Stimulated activated naive CD4-positive, alpha-beta T cell treated with Interleukin-2 at 50 U/mL for 16 hours (primary cell): ENCODE measurements at places on chromosomes 1 and 21.

DNA sequence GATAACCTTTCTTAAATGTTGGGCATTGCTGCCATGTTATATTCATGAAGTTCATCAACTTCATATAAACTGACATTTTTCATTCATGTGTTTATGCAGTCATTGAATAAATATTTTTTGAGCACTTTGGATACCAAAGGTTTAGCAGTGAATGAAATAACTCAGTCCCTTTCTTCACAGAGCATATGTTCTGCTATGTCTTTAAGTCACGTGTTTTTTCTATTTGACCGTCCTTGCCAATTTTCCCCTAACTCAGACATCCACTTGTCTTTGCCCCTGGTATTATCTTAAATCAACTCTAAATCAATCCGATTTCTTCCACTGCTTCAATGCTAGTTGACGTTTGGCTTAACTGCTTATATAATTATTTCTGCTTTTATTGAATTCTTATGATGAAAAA lies 16.6 kb downstream of the ADARB1 start:
- DNase-seq, result no peak

GRCh38 chr1:230207598-230207997 lies 140.6 kb downstream of the GALNT2 start:
- no peak for DNase-seq

GRCh38 chr21:14615359-14615974 lies 69.4 kb upstream of the SAMSN1 start:
- no peak for DNase-seq

DNA sequence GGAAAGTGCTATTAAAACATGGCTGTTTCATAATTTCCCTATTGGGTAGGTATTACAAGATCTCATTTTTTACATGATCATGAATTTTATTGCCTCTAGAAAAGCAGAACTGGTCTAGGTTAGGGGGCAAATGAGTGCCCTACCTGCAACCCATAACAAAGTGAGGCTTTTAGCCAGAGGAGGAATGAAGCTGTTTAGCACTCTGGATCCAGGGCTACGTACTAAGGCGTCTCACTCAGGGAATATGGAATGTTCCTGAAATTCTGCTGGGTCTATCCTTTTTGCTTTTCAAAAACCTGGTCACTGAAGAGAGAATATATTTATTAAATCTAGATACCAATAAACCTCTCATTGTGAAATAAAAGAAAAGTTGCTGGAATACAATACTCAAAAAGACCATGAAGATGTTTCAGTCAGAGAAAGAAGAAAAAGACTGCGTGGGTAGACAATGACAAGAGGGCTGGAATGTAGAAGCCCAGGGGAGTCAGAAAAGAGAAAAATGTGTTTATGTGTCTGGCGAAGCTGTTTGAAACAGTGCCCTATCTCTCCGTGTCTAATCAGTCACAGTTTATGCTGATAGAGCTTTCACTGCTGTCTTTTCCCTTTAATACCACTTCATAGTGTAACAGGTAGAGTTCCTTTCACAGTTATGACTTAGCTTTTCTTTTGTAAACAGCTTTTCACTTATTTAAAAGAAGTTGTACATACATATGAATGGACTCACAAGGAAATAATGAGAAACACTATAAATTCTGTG lies 25.0 kb upstream of the SYDE2 start:
- DNase-seq, result no peak

GRCh38 chr1:226063977-226064815 lies 1.7 kb downstream of the H3-3A start:
- no peak for DNase-seq

GRCh38 chr1:20847611-20848080 lies 60.5 kb upstream of the HP1BP3 start:
- DNase-seq, result no peak

GRCh38 chr1:32801096-32801715 lies 16.0 kb downstream of the YARS1 start:
- DNase-seq, result no peak

- no peak for DNase-seq
Observed at GRCh38 chr1:96296991-96297390, 424.6 kb upstream of the PTBP2 start.

DNA sequence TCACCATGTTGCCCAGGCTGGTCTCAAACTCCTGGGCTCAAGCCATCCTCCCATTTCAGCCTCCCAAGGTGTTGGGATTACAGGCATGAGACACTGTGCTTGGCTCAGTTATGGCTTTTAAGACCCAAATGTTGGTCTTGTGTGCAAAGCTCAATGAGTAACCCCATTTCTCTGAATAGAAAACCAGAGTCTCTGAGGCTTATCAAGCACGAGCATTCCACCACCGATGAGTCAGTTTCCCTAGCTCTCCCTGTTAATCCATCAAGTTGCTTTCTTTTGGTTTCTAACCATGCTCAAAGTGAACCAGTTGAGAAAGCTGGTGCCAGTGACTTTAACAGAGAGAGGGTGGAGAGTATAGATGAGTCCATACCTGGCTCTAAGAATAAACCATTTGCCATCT lies 350.9 kb upstream of the ADGRL2 start:
- DNase-seq, result no peak

GRCh38 chr1:197715806-197716205 lies 59.5 kb downstream of the DENND1B start:
- DNase-seq, result no peak

- DNase-seq, result no peak
Observed at GRCh38 chr1:205580140-205580922, 51.5 kb downstream of the ELK4 start.

GRCh38 chr1:21956720-21957552 lies 19.8 kb upstream of the HSPG2 start:
- DNase-seq, result peak; percentile 52

DNA sequence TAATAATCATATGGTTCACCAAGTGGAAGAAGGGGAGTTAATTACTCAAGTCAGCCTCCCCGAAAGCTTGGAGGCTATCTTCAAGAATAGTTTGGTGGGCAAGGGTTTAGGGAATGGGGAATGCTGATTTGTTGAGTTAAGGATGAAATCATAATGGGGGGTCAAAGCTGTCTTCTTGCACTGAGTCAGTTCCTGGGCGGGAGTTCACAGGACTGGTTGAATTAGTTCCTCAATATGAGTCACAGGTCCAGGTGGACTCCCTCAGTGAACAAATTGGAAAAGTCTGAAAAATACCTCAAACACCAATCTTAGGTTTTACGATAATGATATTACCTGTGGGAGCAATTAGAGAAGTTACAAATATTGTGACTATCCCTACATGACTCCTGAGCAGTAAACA lies 115.2 kb upstream of the COA6 start:
- no peak for DNase-seq

- DNase-seq, result no peak
Observed at GRCh38 chr1:112358798-112359408, 37.1 kb upstream of the CTTNBP2NL start.

- no peak for DNase-seq
Observed at GRCh38 chr1:109299558-109300343, 7.1 kb downstream of the MYBPHL start.

DNA sequence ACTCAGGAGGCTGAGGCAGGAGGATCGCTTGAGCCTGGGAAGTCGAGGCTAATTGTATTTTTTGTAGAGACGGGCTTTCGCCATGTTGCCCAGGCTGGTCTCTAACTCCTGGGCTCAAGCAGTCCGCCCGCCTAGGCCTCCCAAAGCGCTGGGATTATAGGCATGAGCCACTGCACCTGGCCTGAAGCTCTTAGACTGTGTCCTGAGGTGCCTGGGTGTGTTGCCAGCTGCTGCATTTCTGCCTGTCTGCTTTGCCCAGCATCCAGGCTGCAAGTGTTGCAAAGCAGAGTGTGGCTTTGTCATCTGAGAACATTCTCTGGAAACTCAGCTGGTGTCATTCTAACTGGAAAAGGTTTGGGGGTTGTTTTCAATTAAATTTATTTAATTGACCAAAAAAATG lies 105.0 kb downstream of the HUNK start:
- DNase-seq, result no peak

DNA sequence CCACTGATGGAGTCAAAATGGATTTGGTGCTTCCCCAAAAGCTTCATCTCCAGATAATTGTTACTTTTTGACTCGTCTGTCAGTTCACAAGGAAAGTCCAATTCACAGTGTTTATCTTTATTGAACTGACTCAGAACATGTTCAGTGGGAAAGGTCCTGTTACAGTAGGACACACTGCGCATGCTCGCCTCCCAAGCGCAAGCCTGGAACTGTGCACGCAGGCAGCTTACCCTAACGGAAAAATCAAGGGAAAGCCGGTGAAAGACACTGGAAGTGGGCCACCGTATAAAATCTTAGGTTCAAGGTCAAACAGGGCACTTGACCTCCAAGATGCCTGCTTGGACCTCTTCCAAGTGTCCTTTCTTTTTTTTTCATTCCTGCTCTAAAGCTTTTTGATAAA lies 174.6 kb downstream of the USP25 start:
- no peak for DNase-seq

- no peak for DNase-seq
Observed at GRCh38 chr1:55466373-55466772, 251.2 kb upstream of the USP24 start.

- DNase-seq, result no peak
Observed at GRCh38 chr1:109977225-109977624, 7.3 kb upstream of the AHCYL1 start.

DNA sequence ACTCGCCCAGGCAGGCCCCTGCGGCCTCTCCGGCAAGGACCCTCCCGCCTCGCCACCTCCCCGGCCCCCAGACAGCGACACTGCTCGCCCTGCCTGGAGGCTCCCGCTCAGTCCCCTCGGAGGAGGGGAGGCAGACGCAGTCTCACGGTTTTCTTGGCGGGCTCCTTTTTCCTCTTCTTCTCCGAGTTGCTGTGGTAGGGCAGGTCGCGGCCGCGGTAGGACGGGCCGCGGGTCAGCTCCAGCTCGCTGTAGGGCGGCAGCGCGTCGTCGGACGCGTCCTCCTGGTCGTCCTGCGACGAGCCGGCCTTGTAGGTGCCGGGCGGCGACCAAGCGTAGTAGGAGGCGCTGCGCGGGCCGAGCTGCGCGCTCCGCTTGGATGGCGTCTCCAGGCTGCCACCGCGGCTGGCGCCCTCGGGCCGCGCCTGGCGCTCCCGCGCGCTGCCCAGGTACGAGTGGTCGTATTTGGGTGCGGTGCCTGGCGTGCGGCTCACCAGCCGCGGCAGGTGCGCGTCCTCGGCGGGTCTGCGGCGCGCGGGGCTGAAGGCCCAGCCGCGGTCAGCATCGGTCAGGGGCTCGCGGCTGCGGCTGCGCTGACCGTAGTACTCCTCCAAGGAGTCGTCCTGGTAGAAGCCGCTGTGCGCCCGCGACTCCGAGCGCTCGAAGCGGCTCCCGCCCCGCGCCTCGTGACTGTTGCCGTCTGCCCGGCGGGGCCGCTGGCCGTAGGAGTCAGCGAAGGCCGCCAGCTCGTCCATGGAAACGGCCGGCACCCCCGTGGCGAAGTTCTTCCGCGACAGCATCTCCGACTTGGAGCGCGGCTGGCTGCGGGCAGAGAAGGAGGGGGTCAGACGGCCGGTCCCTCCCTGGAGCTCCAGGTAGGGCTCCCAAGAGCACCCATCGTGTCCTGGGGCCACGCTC lies 44.8 kb upstream of the TADA1 start:
- no peak for DNase-seq

GRCh38 chr1:219858980-219859379 lies 69.4 kb downstream of the SLC30A10 start:
- DNase-seq, result no peak

DNA sequence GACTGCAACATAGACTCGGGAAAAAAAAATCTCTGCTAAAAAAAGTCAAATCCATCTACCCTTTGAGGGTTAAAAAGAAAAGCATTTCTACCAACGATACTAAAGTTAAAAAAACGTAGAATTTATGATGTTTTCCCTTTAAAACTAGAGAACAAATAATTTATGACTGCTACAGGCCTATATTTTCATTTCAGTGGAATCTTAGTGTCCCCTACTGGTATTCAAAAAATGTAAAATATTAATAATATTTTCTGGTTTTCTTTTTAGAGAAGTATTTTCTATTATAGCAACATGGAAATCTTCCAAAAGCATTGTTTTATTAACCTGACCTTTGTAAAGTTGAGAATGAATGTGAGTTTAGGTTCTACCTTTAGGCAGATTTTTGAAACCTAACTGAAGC lies 1582.2 kb downstream of the MRPL39 start:
- DNase-seq, result no peak

DNA sequence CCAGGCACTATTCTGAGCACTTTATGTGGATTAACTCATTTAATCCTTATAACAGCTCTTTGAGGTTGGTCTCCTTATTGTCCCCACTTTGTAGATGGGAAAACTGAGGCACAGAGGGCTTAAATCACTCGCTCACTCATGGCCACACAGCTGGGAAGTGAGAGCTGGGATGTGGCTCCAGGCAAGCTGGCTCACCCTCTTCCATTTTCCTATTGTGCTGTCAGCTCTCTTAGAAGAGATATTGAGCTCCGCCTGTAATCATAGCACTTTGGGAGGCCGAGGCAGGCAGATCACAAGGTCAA lies 3.8 kb upstream of the COL8A2 start:
- no peak for DNase-seq

DNA sequence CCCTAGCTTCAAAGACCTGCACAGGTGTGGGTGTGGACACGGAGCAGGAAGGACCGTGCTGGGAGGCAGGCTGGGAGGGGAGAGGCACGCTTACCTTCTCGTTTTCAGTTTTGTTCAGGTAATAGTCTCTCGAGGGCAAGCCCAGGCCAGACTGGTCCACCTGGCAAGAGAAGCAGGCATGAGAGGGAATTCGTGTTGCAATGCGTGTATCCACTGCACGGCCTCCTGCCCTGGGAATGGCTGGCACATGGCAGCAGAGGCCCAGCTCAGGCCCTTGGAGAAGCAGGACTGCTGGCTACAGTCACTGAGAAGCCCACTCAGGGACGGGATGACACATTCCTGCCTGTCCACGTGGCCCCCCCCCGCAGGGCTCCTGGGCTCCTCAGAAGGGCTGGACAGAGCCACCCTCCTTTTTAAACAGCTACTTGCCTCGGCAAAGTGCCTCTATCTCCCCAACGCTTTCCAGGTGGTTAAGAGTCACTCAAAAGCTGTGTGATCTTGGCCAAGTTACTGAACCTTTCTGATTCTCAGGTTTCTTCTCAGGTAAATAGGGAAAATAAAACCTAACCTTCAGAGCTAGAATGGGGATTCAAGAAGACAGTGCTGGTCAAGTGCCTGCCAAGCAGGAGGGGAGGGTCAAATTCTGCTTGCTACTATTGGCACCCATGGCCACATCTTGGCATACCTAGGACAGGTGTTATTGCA lies 32.7 kb downstream of the ECE1 start:
- DNase-seq, result no peak

- DNase-seq, result peak; percentile 76
Observed at GRCh38 chr1:33367485-33368405, 46.8 kb upstream of the A3GALT2 start.

GRCh38 chr1:41880950-41881885 lies 37.5 kb downstream of the HIVEP3 start:
- no peak for DNase-seq

- DNase-seq, result no peak
Observed at GRCh38 chr1:161225178-161225533, 704 bp upstream of the TOMM40L start.
